M059J (cell line): ENCODE measurements at places on chromosomes 3 and 15.
A peak's percentile ranks its signal among the peaks of the same experiment; 100 is the strongest.

- no peak for DNase-seq
Measured at GRCh38 chr3:61768284-61769037, 207.1 kb downstream of the PTPRG start.

DNA sequence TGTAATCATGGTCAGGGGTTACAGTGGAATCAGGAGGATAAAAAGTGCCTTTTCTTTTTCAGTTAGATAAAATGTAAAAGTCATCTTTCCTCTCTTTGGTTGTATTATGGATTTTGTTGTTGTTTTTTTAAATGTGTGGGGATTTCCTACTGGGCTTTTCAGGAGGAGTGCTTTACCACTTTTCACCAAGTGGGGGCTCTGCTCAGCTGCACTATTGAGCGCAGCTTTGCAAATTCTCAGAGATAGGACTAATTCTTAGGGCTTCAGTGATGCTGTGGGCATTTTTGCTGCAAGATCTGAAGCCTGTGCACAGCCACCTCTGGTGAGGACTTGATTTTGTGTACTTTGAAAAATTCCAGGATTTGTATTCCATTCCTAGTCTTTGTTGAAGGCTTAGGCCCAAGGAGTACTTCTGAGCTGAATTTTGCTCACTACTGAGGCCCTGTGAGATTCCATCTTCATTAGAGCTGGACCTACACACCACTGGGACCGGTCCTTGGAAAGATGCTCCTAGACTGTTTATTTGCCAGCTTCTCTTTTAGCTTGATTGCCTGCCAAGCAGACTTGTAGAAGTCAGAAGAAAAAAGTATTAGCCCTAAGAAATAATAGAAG lies 7.5 kb downstream of the GNB5 start:
- DNase-seq: peak; percentile 25

GRCh38 chr3:11009898-11010297 lies 17.4 kb downstream of the SLC6A1 start:
- DNase-seq: no peak

DNA sequence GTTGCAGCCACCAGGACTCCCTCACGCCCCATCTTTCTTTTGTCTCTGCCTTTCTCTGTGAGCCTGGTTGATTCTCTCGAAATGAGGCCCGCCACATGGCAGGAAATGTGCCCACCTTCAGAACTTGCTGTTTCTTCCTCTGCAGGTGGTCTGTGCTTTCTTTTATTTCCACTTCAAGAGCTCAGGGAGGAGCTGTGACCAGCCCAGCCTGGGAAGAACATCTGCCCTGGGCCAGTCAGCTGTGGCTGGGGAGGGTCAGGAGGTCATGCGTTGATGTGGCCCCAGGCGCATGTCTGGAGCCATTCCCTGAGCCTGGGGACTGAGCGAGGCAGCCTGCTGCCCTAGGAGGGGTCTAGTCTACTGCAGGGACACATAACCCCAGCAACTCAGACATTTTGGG lies 8.0 kb downstream of the FBLN2 start:
- DNase-seq: no peak

GRCh38 chr3:68876112-68876713 lies 56.1 kb downstream of the TAFA4 start:
- DNase-seq: peak; percentile 27

GRCh38 chr3:64888840-64889392 lies 201.1 kb upstream of the ADAMTS9 start:
- no peak for DNase-seq

DNA sequence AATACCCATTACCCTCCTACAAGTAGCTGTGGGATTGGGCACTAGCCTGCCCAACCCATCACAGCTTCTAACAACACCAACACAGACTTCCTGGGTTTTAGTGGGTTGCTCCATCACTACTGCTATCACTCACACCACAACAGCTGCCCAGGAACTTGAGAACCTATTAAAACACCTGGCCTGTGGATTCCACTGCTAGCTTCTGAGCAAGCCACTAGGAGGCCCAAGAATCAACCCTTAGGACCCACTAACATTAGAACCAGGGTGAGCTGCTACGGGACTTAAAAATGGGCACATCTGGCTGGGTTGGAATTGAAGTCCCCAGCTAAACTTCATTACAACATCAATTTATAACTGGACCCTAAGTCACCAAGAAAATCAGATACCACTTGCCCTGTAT lies 113.2 kb upstream of the TP63 start:
- no peak for DNase-seq

DNA sequence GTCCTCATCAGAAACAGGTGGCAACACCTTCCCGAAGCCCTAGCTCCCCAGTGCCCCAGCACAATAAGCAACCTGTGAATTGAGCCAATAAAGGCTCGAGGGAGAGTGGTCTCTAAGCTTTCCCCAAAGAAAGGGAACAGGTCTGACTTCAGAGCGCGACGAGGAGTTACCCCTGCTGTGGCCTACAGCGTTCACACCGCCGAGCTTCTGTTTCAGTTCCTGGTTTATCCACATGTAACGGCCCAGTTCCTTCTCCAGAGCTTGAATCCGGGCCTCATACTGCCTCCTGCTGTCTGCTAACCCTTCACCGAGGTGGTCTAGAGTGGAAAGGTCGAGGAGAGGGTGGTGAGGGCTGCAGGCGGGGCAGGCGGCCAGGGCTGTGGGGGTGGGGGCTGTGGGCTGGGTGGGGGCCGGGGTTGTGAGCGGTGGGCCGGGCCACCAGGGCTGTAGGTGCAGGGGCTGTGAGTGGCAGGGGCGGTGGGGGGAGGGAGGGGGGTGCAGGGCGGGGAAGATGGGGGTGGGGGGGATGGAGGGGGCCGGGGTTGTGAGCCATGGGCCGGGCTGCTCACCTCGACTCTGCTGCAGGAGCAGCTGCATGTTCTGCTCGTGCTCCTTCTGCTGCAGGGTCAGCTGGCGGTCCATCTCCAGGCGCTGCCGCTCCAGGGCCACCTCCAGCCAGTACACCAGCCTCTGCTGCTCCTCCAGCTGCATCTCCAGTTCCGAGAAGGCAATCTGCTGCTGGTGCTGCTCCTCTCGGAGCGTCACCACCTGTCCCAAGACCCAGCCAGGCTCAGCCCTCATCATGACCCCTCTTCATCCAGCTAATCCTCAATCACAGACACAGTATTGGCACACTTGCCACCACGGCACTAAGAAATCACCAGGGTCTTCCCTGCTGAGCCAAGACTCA lies 26.2 kb downstream of the KIF7 start:
- DNase-seq: no peak

GRCh38 chr15:81781395-81781794 lies 264.4 kb downstream of the MEX3B start:
- no peak for DNase-seq
